ENCODE measurements at places on chromosomes 3 and 15.

DNA sequence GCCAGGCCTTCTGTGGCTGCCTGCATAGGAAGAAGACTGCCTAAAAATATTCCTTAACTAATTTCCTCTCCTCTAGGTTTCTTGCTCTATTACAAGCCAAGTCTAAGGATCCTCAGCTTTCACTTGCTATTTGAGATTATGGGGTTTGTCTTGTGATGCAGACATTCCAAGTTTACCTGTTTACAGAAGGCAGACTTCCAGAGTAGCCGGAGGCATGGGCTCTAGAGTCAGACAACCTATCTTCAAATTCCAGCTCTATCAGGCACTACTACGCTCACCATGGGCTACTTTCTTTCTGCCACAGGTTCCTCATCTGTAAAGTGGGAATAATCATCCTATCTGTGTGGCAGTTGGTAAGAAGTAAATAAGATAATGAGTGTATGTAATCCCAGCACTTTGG lies 95.6 kb upstream of the BCL6 start:
- DNase-seq, result no peak

GRCh38 chr3:35523074-35523473 lies 116.3 kb upstream of the ARPP21 start:
- DNase-seq, result no peak

GRCh38 chr15:66261056-66261455 lies 7.5 kb upstream of the MEGF11 start:
- DNase-seq, result no peak

DNA sequence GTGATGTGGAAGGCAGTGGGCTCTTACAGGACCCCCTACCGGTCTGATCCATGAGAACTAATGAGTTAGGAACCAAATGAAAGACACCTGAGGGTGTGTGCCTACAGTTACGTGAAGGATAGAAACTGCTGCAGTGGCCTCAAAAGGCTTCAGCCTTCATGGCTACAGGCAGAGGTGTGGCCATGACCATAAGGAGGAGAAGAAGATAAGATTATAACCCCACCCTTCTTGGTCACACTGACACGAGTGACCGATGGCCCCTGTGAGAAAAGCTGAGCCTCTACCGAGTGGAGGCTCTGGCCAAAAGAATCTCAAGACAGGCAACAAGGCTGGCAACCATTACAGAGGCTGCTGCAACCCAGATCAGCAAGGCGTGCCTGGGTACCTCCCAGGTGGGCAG lies 6.3 kb downstream of the RFT1 start:
- no peak for DNase-seq
